ENCODE measurements at places on chromosomes 16 and 17. TPM values are rescaled to one million over a fixed set of nuclear protein-coding genes. Genes with fewer than 3 reads are reported as not detected.

The MYO15A gene
- total RNA-seq = 6.0 TPM

DNA sequence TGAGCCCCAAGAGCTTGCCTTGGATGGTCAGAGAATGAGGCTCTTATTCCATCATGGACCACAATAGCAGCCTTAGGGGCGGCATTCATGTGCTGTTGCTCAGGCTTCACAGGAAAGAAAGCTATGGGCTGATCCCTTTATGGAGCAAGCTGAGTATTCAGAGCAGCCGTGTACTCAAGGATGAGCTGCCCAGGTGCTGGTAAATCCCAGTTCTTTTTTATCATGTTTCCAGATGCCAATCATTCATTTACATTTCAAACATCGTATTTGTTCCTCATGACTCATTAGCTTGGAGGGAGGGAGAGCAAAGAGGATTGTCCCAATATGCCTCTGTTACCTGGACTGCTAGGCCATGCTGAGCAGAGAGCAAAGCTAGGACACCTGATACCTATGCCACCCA lies 475.7 kb downstream of the SHISA9 start:
- ATAC-seq = no peak

DNA sequence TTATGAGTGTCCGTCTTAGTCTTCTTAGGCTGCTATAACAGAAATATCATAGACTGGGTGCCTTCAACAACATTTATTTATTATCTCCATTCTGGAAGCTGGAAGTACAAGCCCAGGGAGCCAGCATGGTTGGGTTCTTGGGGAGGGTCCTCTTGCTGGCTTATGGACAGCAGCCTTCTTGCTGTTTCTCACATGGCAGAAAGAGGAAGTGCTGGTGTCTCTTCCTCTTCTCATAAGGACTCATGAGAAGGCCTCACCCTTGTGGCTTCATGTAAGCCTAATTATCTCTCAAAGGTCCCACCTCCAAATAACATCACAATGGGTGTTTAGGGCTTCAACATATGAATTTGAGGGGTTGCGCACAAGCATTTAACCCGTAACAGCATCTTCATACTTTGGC lies 207.0 kb upstream of the COX10 start:
- no peak for ATAC-seq

GRCh38 chr16:86256995-86257394 lies 253.3 kb upstream of the FOXF1 start:
- no peak for ATAC-seq

The HS3ST2 gene
- not detected for total RNA-seq
